ENCODE measurements at places on chromosomes 1 and 21.

DNA sequence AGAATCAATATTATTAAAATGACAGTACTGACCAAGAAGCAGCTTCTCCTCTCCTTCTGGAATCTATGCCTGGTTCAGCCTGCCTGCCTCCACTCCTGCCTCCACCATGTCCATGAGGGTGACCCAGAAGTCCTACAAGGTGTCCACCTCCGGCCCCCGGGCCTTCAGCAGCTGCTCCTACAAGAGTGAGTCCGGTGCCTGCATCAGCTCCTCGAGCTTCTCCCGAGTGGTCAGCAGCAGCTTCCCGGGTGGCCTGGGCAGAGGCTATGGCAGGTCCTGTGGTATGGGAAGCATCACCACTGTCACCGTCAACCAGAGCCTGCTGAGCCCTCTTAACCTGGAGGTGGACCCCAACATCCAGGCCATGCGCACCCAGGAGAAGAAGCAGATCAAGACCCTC is 822.4 kb upstream of the NEGR1 start:
- DNase-seq = no peak

DNA sequence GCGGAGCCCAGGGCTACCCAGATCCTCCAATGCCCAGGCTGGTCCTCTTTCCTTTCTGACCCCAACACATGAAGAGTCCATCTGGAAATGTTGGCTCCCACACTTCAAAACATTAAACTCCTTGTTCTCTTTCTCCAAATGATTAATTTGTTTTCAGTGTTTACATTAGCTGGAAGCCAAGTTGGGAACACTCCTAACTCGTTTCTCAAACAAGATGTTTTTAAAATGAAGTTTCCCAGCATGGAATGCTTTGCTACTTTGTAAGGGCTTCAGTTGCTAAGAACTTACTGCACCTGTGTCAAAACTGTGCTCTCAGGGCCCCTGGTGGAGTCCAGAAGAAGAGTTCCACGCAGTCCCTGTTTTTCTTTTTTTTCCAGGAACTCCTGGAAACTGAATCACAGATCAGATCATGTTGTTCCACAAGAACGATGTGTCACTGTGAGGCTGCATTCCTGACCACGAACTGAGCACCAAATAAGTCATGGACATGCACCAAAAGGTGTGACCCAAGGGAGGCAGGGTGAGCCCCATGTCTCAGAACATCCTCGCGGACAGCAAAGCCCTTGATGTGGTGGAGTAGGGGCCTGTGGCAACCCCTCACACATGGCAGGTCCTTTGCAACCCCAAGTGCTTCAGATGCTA is 257.3 kb downstream of the KCNJ6 start:
- DNase-seq = no peak

GRCh38 chr1:202501281-202501680 is 152.8 kb downstream of the PPP1R12B start:
- DNase-seq = no peak

DNA sequence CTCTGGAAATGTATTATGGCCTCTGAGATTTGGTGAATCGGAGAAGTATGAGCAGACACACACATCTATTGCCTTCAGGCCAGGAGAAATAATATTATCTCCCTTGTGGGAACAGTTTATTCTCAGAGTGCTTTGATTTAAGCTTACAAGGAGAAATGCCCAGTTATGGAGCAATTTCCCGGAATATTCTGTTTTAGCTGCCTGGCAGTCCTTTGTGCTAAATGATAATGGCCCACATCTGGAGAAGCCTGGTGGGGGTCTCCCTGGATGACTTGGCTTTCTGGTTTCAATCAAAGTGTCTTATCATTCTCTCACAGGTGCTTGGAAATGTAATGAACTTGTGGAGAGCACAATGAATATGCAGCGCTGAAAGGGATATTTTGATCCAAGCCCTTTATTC is 389.6 kb upstream of the USP24 start:
- DNase-seq = no peak

DNA sequence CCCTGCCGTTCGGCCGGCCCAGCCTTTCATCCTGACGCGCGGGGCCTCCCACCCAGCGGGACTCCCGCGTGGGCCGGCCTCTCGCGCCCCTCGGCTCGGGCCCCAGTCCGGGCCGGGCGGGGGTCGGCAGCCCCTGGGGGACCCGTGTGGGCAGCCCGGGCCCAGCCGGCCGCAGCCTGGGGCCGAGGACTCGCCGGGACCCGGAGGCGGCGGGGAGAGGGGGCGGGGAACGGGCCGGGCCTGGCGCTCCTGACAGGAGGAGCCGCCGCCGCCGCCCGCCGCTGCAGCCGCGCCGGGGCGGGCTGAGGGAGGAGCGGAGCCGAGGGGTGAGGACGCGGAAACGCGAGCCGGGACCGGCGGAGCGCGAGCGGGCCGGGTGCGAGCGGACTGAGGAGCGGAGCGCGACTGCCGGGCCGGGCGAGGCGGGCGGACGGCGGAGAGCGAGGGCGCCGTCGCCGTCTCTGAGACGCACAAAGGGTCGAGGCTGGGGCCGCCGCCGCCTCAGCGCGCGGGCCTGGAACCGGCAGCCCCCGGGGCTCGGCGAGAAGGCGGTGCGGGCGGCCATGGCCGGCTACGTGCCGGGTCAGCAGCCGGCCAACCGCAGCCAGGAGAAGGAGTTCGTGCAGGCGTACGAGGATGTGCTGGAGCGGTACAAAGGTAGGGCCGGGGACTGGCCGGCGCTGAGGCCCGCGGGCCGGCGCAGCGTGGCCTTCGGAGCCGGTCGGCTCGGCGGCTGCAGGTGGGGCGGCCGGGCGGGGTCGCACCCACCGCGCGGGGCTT is 79.1 kb downstream of the NDUFS5 start:
- peak; percentile 47 for DNase-seq

DNA sequence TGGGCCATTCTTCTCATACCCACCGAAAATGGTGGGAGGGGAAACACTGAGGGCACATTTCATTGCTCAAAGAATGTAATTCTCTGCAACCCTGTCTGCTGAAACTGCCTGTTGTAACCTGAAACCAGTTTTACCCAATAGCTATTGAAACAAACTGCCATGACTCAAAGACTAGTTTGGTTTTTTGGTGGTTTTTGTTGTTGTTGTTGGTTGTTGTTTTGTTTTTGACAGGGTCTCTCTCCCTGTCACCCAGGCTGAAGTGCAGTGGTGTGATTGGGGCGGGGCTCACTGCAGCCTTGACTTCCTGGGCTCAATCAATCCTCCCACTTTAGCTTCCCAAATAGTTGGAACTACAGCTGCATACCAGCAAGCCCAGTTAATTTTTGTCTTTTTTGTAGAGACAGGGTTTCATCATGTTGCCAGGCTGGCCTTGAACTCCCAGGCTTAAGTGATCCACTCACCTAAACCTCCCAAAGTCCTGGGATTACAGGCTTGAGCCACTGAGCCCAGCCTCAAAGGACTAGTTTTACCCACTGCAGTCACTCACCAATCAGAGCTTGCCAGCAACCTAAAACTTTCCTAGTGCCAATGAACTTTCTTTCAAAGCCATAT is 2.1 kb upstream of the IPP start:
- no peak for DNase-seq

GRCh38 chr1:214261206-214262123 is 19.5 kb upstream of the SMYD2 start:
- DNase-seq = peak; percentile 64

DNA sequence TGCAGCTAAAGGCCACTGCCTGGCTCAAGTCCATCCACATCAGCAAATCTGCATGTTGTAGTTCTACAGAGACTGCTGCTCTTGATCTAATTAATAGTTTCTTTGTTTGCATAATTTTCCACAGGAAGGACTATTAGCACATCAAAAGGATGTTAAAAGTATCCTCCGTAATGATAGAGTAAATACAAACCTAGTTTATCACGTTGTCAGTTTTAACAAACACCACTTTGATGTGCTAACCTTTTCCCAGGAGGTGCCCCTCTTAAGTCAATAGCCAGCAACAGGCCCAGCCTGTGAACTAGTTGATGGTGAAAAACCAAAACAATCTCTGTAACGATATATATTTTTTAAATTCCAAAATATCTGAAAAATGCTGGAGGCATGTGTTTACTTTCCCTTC is 64.2 kb upstream of the SLC22A15 start:
- DNase-seq = no peak

DNA sequence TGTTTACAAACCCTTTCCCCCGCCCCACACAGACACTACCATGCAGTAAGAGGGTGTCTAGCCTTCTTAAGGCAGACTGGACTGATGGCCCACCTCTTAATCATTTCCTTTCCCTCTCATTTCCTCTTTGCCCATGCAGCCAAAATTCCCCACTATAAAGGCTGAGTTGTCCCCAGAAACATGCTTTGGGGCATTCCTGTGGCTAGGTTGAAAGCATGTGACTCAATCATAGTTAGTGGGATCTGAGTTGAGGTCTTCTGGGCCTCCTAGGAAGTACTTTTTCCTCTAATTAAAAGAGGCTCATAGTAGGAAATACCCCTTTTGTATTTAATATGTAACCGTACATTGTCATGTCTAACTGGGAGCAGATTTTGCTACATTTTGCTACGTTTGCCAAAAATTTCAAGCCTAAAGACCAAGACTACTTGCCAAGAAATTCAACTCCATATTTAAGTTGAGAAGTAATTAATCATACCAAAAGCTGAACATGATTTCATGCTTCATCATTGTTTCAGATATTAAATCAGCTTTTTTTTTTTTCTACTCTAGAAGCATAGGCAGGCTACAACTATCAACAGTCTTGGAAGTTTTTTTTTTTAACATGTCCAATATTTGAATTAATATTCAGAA is 174.7 kb downstream of the ADGRL4 start:
- DNase-seq = no peak

DNA sequence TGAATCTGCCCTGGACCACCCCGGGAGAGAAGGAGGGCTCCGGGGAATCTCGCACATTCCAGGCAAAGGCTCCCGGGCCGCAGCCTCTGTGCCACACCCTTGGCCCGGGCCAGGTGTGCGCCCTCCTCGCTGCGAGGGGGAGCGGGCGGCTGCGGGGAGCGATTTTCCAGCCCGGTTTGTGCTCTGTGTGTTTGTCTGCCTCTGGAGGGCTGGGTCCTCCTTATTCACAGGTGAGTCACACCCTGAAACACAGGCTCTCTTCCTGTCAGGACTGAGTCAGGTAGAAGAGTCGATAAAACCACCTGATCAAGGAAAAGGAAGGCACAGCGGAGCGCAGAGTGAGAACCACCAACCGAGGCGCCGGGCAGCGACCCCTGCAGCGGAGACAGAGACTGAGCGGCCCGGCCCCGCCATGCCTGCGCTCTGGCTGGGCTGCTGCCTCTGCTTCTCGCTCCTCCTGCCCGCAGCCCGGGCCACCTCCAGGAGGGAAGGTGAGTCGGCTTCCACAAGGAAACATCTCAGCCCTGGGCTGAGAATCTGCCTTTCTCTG is at the start of gene LAMC2:
LAMC2 (plus strand) TSS at position 324 of the 550 bp plus-strand sequence; CDS start at position 413, 89 bp downstream.
- DNase-seq = no peak
